Femur (tissue), 1 donor: ENCODE measurements at places on chromosomes 11 and 22.

- peak; percentile 49 for DNase-seq
These were observed 3.5 kb downstream of the SIK3 start for GRCh38 chr11:117094776-117095175.

- no peak for DNase-seq
These were observed 58.6 kb upstream of the HMGXB4 start for GRCh38 chr22:35198738-35199137.

DNA sequence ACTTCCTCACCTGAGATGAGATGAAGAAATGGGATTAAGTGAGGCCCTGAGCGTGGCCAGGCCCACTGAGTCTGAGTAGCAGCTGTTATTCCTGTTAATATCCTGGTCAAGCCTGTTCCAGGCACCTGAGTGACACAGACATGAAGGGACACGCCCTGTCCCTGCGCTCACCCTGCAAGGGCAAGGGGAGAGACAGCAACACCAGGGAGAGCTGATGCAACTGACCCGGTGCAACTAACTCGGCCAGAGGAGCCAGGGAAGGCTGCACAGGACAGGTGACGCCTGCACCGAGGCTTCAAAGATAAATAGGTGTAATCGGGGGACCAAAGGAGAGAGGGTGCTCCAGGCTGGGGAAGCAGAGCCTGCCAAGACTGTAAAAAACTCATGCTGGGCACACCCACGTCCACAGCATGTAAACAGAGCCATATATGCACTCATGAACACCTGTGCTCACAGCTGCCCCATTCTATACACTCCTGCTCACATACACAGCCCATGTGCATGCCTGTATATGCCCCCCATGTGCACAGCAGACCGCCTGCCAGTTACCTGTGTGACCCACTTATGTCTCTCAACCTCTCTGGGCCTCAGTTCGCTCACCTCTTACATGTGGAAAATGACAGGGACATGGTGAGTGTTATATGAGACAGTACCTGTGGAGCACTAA is 22.8 kb upstream of the GCAT start:
- no peak for DNase-seq

DNA sequence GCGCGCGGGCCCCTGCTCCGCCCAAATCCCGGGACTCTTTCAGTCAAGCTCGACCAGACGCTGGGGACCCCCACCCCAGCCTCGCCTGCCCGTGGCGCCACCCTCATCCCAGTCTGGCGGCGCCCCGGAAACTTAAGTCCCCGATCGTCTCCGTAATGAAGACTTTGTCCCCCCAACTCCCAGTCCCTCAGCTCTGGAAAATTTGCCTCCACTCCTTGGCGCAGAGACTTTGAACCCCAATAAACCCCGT is 348 bp downstream of the PLCB3 start:
- DNase-seq = no peak

DNA sequence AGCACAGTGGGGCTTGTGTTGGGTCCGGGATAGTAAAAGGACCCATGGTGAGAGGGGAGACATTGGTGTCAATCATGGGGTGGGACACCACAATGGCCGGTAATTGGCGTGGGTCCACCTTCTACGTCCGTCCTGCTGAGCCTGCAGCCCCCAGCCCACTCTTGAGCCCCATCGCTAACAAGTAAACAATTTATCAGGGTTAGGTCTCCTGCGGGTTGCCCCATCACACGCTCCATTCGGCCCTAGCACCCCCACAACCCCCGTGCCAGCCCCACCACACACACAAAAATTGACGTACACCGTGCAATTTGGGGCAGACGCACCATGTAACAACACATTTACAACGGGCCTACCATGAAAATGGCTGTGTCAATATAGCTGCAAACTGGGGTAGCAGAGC is 86.5 kb upstream of the HTATIP2 start:
- DNase-seq = no peak

DNA sequence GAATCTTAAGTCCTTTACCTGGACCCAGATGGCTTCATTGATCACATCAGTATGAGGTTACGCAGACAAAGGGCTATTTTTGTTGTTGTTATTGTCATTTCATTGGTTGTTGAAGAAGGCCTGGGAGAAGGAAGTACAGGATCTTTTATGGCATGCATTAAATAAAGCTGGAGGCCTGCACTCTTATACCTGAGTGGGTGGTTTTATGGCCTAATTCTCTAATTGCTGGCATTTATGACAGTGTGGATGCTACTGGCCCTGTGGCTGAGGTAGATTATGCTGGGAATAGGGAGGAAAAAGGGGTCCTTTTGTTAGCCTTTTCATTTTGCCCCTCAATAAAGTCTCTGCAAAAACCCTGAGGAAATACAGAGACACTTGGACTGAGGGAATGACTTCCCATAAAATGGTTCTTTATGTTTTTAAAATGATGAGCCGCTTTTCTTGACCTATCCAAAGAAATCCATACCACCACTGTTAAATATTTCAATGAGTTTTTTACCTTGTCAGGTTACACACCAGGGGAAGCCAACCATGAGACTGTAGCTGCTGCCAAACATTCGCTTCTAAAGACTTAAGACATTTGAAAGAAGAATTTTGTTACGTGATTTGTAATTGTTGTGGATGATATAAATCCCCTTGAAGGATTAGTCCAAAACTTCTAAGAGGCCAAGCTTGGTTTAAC is 6.8 kb downstream of the KMT2A start:
- DNase-seq = no peak

GRCh38 chr11:107857550-107858216 is 904 bp downstream of the SLC35F2 start:
- no peak for DNase-seq

GRCh38 chr22:41534219-41534618 is 10.1 kb downstream of the POLR3H start:
- DNase-seq = no peak

- DNase-seq = no peak
These were observed 97.3 kb downstream of the C11orf87 start for GRCh38 chr11:109519253-109519652.

DNA sequence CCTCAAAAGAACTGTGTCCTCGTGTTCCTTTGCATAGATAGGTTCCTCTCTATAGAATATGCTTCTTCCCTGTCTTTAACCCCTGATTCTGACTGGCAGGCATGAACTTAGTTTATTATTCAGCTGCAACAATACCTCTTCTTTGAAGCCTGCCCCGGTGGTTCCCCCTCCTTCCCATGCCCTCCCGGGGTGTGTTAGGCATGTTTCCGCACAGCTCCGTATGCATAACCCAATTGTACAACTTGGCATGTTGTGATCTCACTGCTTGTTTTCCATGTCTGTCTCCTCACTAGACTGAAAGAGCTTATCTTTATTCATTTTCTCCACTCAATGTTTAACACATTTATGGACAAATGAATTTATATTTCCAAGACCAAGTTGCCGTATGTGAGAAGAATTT is 72.6 kb downstream of the DEPDC5 start:
- no peak for DNase-seq

GRCh38 chr22:35664955-35665587 is 16.8 kb downstream of the APOL6 start:
- no peak for DNase-seq

DNA sequence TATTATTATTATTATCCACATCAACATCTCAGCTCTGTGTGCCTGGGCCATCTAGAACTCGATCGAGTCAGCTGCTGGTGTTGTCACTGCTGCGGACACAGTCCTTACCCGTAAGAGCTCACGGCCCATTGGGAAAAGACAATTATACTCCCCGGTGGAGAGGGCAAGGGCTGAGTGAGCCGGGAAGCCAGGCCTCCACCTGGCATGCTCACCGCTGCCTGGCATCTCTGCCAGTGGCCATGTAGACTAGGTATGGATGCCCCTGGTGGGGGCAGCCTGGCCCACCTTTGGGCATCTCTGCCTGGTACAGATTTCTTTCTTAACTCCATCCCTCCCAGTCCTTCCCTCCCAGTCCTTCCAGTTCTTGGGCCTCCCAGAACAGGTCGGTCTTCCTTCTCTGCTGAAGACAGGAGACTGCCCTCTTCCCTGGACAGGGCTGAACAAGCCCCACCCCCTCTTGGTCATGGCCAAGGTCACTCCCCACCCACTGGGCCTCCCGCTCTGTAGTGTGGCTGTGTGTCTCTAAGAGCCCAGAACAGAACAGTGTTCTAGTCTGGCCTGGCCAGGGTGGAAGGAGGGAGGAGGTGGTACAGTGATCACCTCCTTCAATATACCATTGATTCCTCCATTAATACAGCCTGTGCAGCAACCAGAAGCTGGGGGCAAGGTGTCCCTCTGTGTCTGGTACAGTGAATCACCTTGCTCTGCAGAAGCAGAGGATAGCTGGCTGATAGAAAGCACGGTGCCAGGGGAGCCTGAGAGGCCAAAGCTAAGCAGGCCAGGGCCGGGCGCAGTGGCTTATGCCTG is 57.7 kb downstream of the FLRT1 start:
- no peak for DNase-seq

- DNase-seq = peak; percentile 73
These were observed 5.2 kb downstream of the IGSF9B start for GRCh38 chr11:133951327-133952198.

DNA sequence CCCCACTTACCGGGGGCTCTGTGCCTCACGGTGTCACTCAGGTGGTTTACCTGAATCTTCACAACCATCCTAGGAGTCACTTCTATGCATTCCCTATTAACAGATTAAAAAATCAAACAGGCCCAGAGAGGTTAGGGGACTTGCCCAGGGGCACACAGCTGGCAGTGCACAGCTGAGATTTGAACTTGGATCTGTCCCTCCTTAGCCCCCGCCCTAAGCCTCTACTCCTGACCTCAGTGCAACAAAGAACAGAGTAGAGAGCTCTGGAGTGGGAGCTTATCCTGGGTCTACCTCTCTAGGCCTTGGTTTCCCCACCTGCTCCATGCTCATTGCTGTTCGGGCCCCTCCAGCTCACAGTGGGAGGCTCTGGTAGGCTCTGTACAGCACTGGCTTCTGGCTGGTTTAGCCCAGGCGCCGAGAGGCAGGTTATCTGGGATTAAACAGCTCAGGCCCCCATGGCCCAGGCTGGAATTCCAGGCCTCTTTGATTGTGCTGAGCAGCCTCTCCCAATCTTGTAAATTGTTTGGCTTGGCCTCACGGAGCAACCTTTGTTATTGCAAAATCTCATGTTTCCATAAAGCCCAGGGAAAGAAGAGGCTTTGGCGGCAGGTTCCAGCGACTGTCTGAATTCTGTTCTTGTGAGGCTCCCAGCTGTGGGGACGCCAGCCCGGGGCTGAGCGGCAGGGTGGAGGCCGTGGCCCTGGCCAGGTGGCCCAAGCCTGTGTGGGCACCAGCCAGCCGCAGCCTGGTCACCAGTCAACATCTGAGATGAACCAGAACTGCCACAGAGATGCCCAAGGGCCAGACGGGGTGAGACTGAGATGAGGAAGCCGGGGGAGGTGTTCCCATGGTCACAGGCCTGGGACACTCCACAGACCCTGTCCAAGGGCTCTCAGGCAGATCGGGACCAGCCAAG is 28.9 kb upstream of the SHISAL1 start:
- DNase-seq = peak; percentile 54

DNA sequence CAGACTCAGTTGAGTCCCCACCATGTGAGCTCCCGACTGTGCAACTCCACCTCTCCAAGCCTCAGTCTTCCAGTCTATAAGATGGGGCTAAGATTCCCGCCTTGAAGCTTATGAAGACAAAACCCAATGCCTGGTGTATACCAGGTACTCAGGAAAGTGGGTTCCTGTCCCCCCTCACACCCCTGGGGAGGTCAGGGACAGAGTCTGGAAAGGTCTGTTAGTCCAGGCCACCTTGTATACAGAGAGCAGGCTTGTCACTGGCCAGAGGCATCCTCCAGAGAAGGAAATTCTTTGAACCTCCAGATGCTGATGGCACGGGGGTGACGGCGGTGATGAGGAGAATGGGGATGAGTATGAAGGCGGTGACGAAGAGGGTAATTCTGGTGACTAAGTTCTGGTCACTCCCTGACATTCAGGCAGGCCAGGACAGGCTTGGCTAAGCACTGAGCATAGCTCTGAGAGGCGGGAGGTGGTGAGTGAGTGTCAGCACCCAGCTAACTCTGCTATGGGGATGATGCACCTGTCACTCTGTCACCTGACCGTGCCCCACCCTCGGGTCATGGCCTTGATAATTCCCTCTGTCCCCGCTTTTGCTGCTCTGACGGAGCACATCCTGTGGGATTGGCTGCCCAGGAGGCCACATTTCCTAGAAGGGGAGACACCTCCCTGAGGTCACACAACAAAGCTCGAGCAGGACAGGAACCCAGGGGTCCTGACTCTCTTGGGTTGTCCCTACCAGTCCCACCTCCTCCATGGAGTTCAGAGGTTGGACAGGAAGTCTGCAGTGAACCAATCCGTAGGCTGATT is 30.9 kb upstream of the CSNK1E start:
- DNase-seq = no peak

DNA sequence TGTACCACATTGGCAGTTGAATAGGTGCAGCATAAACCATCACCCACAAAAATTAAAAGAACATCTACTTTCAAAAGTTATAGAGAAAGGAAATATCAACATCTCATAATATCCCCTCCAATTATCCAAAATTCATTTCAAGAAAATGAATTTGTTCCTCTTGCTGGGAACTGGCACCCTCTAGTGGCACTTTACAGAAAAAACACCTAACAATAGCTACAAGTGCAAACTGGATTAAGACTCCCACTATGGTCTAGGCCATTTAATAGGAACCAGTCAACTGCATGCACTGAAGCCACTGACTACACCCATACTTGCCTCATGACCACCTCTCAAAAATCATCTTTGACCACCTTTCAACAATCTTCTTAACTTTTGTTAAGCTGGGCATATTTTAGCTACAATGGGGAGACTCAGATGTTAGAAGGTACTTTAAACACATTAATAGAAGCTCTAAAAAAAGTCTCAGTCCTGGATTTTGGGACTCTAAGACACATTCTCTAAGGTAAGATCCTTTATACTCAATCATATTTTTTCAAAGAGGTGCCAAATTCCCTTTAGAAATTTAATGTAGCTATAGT is 17.3 kb downstream of the TRAF6 start:
- DNase-seq = no peak

- no peak for DNase-seq
These were observed 81.5 kb downstream of the TRMU start for GRCh38 chr22:46416891-46417580.

- DNase-seq = no peak
These were observed 13.2 kb downstream of the FAM181B start for GRCh38 chr11:82720267-82721065.

DNA sequence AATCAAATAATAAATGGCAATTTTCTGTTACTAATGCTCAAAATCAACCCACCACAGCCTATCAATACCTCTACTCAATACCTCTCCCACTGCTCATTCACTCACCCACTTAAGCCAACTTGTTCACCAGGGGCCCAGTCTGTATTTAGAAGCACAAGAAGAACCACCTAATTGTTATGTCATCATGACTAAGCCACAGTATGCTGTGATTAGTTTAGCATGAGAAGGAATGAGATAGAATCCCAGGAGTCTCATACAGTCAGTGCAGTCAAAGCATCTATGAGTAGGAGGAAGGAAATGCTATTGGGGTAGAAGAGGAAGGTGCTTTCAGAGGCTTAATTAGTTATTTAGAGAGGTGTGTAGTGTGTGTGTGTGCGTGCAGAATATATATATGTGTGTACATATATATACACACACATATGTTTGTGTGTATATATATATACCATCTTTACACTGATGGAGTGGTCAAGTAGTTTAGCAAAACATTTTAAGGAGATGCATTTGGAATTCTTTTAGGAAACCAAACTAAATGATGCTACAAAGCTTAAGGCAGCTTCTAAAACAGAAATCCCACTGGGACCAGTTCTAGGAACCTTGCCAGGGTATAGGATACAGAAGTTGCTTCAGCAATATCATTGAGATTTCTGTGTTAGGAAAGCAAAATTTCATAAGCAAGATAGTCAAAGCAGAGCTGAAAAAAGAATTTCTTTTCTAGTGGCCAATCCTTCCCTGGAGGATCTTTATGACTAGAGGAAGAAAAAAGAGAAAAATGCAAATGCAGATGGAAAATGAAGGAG is 27.5 kb downstream of the KCNA4 start:
- peak; percentile 27 for DNase-seq

GRCh38 chr11:2351701-2352100 is 25.4 kb upstream of the CD81 start:
- no peak for DNase-seq
